Stomach (tissue), 19 donors: ENCODE measurements at places on chromosomes 7 and 10.

- no peak for DNase-seq
These were observed 1193.4 kb downstream of the SORCS3 start for GRCh38 chr10:105834261-105835059.

- peak; percentile 24 for DNase-seq
These were observed 9.3 kb upstream of the SLC25A13 start for GRCh38 chr7:96331233-96331632.

GRCh38 chr7:138932870-138933269, 48.3 kb downstream of the KIAA1549 start:
- DNase-seq, result no peak

GRCh38 chr7:128453836-128454804, 1.6 kb upstream of the HILPDA start:
- DNase-seq, result peak; percentile 88

- DNase-seq, result no peak
These were observed 92.4 kb downstream of the CXCL12 start for GRCh38 chr10:44292390-44293002.

GRCh38 chr7:116027786-116028185, 2.8 kb downstream of the TFEC start:
- no peak for DNase-seq

DNA sequence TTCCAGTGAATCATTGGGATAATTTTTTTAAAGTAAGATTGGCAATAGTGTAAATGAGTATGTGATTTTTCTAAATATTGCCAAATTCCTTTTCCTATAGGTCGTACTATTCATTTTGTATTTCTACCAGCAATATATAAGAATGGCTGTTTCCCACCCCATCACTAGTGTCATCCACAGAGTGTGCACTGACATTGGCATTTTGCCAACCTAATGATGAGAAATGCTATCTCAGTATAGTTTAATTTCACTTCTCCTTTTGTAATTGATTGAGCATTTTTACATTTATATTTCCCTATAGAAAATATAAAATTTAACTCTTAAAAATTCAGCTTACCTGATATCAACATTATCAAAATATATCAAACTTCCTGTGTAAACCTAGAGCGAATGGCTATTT, 17.6 kb upstream of the TMEM26 start:
- DNase-seq, result no peak

GRCh38 chr7:114182837-114183236, 231.8 kb upstream of the FOXP2 start:
- DNase-seq, result no peak

DNA sequence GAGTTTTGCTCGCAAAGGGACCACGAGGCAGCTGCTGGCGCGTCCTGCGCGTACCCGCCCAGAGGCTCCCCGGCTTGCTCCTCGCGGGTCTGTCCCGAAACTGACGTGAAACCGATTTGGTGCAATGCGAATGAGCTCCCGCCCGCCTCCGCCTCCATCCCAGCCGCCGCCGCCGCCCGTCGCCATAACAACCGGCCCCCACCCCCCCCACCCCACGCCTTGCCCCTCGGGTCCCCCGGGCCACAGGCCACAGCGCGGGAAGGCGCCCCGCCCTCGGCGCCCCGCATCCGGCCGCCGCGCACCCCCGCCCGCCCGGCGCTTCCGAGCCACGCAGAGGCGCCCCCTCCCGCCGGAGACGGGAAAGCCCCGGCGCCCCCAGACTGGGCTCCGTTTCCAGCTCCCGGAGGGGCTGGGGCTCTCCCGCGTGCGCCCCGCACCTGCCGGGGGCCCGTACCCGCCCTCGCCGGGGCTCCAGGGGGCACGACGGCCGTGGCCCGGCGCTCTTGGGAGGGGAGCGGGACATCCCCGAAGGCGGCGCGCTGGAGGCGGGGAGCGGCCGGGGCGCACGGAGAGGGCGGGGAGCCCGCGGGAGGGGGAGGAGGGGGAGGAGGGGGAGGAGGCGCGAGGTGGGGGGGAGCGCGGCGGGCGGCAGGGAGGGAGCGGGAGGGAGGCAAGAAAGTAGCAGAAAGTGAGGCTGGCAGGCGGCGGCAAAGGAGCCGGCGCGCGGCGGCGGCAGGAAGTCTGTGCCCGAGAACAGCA, at the start of gene CAMK1D:
TSS of gene CAMK1D (plus strand) at position 678 of the 759 bp plus-strand sequence.
- peak; percentile 77 for DNase-seq

- no peak for DNase-seq
These were observed 129.0 kb upstream of the TCF7L2 start for GRCh38 chr10:112821038-112821437.

GRCh38 chr7:40839881-40840280, 705.1 kb downstream of the SUGCT start:
- DNase-seq, result no peak

DNA sequence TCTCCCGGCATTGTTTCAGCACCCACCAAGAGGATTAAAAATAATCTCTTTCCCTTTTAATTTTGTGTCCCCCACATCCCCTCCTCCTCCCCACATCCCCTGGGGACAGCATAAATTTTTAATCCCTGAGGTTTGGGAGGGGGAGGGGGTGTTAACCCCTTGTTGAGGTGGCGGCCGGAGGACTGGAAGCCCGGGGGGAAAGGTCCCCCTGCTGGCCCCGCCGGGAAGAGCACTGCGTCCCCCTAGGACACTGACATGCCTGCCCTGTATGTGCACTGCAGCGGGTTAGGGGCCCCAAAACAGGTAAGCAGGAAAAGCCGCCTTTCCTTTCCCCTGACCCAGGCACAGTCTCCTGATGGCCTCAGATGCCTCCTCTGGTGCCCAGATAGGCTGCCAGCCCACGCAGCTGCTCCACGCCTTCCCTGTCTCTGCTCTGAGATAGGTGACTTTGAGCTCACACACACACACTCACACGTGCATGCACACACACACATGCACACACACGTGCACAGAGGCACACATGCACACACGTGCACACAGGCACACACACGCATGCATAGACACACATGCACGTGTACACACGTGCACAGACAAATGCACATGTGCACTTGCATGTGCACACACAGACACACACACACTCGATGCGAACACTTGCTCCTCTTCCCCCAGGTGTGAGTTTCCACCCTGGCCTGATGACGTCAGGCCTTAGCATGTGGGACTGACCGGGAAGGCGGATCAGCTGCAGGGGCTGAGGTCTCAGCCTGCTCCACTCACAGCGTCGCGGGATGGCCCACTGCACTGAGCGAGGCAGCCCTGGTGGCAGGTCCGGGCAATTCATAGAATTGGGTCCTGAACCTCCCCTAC, 12.3 kb downstream of the CNPY1 start:
- peak; percentile 55 for DNase-seq

GRCh38 chr10:118712930-118713634, 41.7 kb downstream of the CACUL1 start:
- DNase-seq, result no peak

GRCh38 chr7:155984609-155985405, 172.5 kb upstream of the SHH start:
- peak; percentile 13 for DNase-seq

DNA sequence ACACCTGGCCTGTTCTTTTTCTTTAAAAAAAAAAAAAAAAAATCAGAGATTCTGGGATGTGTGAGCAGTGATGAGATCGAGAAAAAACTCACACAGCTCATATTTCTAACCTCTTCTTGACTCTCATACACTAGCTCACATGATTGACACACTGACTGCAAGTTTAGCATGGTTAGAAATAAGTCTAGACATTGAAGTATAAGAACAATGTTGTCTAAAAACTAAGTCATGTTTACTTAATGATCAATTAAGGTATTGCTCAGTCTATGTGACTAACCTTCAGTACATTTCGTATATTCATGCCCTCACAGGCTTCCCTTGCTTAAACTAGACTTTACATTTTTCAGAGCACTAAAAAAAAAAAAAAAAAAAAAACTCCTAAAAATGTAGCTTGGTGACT, 775.1 kb downstream of the GATA3 start:
- no peak for DNase-seq

GRCh38 chr7:157347217-157347904, 10.6 kb downstream of the DNAJB6 start:
- no peak for DNase-seq

- DNase-seq, result peak; percentile 47
These were observed 479 bp downstream of the CYP26A1 start for GRCh38 chr10:93074147-93074596.

GRCh38 chr10:12459340-12459739, 110.0 kb downstream of the CAMK1D start:
- no peak for DNase-seq

DNA sequence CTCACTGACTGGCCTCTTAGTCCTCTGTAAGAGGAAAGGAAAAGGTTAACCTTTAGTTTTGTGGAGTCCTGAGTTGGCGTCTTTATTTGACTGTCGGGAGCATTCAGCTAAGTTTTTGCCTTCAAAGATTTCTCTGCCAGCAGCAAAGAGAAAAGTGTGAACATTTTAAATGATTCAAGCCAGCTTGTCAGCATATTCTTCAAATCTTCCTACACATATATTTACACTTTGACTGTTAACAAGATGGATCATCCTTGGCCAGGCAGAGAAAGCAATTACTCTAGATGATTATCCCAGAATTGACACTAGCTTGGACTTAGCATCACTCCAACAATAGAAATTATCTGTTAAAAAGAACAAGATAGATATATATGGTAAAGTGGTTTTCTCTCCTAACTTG, 15.8 kb upstream of the YAE1 start:
- no peak for DNase-seq

DNA sequence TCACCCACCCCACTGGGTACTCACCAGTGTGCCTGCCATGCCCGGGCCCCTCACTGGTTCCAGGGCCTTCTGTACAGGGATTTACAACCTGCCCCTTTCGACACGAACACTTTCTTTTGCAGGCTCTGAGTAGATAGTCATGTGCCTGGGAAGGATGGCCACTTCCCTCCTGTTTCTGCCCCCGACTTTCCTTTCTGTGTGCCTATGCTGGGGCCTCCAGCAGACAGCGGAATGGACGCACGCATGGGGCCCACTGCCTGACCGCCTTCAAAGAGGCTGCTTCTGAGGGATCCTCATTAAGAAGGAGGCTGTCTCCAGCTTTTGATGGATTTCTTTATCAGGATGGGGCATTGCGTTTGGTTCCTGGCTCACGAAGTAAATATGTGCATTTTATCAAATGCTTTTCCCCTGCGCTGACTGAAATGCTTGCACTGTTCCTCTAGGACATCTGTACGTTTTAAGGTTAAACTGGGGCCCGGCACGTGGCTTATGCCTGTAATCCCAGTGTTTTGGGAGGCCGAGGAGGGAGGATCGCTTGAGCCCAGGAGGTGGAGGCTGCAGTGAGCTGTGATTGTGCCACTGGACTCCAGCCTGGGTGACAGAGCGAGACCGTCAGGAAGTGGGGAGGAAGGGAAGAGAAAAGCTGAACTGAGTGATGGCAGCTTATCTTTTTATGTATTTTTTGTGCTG, 29.4 kb upstream of the NKX6-2 start:
- DNase-seq, result no peak

DNA sequence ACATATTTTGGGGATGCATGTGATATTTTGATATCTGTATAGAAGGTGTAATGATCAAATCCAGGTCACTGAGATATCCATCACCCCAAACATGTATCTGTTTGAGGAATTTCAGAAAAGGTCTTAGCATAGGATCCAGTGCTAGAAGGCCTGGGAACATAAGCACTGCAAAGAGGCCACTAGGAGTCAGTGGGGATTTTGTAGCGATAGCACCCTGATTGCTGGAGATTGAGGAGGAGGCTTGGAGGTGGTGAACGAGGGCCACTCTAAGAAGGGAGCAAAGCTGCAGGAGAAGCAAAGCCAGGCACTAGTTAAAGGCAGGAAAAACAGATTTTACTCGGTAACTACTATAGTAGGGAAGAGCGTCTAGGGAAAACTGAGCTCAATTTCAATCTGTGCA, 324.0 kb downstream of the LHFPL3 start:
- DNase-seq, result no peak

GRCh38 chr7:44434201-44434600, 56.3 kb downstream of the NUDCD3 start:
- DNase-seq, result no peak

DNA sequence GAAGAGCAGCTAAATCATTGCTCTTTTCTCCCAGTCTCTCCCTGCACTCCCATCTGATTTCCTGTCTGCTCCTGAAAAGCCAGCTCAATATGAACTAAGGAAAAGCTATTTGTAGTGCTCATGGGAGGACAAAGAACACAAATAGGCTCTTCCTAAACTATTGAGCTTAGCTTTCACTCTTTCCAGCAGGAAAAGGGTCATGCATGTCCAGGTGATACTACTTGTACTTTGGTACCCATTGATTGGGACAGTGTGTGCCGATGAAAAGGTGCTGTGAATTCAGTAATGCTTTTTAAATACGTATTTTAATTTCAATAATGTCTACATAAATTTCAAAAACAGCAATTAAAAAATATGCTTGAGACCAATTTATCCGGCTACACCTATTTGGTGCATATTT, 37.5 kb upstream of the ATXN7L1 start:
- DNase-seq, result no peak

DNA sequence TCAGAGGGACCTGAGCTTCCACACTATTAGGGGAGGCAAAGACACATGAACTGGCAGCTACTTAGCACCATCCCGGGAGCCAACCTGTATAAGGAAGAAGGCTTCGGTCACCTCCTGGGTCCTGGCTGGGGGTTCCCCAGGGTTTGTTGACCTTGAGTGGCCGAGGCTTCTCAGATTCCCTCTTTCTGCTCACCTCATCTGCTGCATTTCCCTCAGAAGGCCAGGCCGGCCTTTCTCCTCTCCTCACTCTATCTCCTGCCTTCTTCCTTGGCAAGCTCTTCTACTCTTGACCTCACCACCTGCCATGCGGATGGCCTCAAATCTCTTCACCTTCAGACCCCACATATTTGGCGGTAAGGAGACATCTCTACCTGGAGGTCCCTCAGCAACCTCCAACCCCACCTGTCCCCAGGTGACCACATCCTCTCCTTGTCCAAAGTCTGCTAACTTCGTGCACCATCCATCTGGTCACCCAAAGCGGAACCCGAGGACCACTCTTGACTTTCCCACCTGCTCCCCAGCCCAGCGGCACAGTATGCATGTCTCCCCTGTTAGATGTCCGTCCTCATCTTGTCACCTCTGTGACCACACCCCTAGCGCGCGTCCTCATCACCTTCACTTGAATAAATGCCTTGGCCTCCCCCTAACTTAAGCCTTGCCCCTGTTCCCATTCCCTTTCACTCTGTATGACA, 133.8 kb upstream of the UNC5B start:
- DNase-seq, result no peak

GRCh38 chr10:63217120-63217605, 84.0 kb downstream of the NRBF2 start:
- DNase-seq, result peak; percentile 69

DNA sequence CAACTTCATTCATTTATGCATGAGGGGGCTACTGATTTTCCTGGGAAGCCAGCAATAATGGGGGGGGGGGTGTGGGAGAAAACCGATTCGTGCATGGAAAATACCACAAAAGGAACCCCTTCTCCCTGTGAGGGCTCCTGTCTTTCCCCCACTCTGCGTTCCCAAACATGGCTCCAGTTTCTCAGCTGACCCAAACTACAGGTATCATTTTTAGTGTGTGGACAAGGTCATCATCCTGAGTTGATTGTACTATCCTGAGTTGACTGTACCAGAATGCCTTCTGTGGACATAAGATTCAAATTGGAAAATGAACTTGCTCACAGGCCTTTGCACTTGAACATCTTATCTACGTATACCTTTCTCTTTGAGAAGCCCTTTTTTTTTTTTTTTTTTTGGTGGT, 49.9 kb downstream of the ZRANB1 start:
- DNase-seq, result no peak
